AG09309 (cell line): ENCODE measurements at places on chromosomes 3 and 15.

DNA sequence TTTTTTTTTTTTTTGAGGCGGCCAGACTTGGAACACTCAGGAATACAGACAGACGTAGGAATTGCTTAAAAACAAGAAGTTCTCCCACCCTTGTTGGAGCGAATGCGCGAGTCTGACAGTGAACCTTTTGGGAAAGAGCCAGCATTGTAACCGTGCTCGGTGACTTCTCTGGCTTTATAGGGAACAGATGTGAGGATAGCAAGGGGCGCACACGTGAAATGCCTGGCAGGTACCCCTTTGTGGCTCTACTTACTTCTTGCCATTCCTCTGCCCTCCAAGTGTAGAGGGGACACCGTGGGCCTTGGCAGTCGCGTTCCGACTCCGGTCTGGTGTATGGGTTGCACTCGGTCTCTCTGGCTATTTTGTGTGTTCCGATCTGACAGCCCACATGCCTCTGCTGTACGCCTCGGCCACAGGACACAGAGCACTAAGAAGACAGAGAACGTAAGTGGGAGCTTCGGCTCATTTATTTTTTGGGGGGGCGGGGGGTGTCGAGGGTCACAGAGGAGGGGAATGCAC, 126.4 kb downstream of the ADAMTS9 start:
- DNase-seq = no peak

DNA sequence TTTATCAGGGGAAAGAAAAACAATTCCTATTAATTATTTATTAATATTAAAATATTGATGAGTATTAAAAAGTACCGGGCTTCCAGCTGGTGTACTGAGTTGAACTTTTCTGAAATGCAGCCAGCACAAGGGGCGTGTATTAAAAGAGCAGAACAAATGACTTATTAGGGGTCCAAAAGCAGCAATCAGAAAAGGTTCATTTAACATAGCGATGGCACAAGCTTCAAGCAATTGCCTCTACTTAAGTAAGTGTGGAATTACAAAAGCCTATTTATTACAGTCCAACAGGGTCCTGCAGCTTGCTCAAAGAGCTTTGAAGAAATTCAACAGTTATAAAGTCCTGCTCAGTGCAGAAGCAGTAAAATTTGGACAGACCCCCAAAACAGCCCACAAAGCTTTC, 285.6 kb downstream of the EPHA3 start:
- no peak for DNase-seq

DNA sequence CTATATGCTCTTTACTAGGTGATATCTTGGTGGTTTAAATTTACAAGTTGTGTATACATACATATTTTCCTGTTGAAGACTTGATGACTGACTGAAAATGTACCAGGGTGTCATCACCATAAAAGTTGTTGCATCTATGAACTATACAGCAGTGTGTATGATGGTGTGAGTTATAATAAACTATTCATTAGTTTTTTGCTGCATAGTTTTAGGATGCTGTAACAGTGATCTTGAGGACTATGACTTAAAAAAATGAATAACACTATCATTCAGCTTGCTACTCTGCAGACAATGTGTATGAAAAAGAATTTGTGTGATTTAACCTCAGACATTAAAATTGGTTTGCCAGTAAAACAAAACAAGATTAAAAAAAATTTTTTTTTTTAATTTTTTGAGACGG, 49.0 kb downstream of the UBE2E2 start:
- no peak for DNase-seq

GRCh38 chr3:169286992-169287391, 376.5 kb downstream of the MECOM start:
- no peak for DNase-seq

GRCh38 chr3:16994854-16995525, 110.2 kb downstream of the PLCL2 start:
- DNase-seq = no peak

DNA sequence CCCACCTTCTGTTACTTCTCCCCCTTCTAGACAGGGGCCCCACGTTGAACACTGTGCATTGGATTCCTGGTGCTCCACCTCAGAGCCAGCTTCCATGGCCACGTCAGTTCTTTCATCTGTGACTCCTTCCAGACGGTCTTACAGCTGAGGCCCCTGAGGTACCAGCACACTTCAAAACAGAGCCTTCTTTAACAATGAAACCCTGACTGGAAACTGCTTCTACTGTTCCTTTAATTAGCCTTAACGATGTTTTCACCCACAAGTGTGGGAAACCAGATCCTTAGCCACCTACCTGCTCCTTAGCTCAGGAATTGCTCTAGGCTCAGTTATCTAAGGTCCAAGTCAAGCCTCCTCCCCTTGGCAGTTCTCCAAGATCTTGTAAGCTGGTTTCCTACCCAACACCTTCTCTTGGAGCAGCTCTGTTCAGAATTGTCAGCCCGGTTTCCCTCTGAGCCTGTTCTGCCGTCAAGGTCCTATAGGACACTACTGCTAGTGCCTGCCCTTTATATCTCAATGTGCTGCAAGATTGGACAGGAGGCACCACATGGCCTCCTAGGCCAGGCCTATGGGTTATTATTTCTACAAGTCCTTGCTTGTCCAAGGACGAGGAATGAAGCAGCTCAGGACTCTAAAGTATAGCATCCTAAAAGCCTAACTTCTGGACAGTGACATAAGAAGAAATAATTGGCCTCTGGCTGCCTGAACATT, 80.7 kb downstream of the FMN1 start:
- DNase-seq = no peak

- DNase-seq = no peak
Observed at GRCh38 chr3:181464033-181464694, 247.6 kb upstream of the SOX2 start.

- no peak for DNase-seq
Observed at GRCh38 chr3:13143381-13144004, 70.3 kb upstream of the IQSEC1 start.

- DNase-seq = no peak
Observed at GRCh38 chr3:129593595-129594339, 12.7 kb downstream of the PLXND1 start.

- peak; percentile 46 for DNase-seq
Observed at GRCh38 chr3:174016186-174016585, 618.6 kb downstream of the NLGN1 start.

DNA sequence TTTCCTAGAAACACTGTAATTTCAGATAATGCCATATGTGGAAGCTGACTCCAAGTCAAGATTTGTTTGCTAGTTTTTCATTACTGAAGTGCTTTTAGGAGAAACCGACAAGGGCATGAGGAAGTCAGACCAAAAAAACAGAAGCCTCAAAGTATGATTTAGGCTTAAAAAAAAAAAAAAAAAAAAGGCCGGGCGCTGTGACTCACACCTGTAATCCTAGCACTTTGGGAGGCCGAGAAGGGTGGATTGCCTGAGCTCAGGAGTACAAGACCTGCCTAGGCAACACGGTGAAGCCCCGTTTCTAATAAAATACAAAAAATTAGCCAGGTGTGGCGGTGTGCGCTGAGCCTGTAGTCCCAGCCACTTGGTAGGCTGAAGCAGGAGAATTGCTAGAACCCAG, 11.6 kb downstream of the RPL15 start:
- no peak for DNase-seq

DNA sequence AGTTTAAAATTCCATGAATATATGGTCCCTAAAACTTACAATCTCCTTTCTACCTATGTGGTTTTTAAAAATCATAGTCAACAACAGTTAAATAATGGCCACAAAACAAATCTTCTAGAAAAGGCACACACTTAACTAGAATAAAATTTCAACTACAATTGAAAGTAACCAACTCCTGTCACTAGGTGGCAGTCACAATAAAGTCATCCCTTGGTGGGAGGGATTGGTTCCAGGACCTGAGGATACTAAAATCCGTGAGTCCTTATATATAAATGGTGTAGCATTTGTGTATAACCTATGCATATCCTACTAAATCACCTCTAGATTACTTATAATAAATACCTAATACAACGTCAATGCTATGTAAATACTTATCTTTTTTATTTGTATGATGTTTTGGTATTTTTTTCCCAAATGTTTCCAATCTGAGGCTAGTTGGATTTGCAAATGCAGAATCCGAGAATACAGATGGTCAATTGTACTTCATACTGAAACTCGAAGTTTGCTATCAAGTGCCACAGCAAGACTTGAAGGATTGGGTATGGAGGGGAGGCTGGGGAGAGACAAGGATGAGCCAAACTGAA, 172.6 kb downstream of the FMN1 start:
- peak; percentile 14 for DNase-seq

GRCh38 chr3:49906073-49906743, 2.5 kb upstream of the MST1R start:
- DNase-seq = no peak

DNA sequence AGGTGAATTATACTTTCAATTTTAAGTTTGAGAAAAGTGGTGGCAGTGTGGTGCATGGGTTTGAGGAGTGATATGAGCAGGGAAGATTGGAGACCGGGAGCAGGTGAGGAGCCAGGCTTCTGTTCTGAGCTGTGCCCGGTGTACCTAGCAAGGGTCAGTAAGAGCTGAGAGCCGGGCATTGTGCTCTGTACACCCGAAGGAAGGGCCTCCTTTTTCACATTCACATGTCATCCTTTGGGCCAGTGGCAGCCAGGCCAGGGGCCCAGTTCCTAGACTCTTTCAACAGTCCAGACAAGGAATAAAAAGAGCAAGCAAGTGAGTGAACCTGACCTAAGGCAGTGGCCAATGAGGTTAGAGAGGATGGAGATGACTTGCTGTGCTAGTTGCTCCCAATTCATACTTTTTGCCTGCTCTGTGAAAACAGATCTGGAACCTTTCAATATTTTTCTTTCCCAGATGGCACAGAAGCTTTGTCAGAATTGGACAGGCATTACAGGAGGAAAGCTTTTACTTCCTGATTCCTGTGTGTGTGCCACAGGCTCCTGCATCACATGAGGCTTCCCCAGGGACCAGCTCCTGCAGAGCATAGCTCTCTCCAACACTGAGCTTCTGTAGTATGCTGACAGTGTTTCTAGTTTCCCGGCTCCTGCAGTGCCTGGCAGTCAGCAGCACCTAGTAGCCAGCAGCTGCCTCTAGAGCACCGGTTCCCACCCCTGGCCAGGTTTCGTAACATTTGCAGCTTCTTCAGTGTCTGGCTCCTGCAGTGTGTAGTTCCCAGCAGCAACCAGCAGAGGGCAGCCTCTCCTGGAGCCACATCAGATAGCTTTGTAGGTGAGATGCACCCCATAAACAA, 5.3 kb upstream of the TRA2B start:
- peak; percentile 43 for DNase-seq

DNA sequence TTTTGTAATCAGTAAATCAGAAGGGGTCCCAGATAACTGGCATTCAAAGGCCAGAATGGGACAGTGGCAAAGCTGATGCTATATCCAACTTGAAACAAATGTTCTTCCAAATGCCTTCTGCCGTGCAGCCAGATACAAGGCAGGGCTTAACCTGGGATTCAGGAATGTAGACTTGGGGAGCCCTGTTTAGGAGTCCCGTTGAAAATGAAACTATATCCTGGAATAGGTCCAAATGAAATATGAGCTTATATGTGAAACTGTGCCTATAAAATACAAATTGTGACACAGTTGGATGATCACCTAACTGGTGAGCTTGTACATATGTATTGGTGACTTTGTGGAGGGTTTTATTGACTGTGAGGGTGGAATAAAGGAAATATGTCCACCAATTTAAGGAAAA, 28.7 kb downstream of the FRMD4B start:
- DNase-seq = no peak

DNA sequence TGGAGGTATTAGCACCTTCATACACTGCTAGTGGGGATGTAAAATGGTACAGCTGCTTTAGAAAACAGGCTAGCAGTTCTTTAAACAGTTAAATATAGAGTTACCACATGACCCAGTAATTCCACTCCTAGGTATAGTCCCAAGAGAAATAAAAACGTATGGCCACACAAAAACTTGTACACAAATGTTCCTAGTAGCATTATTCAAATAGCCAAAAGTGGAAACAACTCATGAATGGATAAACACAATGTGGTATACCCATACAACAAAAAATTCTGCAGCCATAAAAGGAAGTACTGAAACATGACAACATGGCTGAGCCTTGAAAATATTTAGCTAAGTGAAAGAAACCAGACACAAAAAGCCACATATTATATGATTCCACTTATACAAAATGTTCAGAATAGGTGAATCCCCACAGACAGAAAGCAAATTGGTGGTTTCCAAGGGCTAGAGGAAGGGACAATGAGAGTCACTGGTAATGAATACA, 40.8 kb upstream of the KLF13 start:
- DNase-seq = no peak

DNA sequence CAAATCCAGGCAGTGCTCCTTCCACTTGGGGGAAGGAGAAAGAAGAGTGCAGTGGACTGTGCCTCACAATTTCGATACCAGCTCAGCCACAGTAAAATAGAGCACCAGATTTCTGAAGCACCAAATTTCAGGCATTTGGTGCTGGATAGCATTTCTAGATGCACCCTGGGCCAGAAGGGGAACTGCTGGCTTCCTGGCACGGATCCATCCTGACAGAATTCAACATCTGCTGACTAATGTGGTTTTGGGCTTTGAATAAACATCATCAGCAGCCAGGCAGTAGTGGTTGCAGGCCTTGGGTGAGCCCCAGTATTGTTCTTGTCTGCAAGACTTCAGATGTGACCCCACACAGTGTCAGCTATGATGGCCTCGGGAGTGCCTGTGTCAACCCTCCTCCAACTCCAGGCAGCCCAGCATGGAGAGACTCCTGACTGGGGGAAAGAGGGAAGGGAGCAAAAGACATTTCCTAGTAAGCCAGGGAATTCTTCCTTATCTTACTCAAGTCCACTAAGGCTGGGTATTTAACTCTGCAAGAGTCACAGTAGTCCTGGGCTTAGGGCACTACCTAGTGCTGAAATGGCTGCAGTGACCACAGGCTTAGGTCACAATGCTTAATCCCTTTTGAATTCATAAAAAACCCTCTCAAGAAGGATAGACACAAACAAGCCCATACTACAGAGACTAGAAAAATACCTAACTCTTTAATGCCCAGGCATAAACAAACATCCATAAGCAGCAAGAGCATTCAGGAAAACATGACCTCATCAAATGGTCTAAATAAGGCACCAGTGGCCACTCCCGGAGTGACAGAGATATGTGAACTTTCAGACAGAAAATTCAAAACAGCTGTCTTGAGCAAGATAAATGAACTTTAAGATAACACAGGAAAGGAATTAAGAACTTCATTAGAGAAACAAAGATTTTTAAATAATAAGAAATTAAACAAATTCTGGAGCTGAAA, 74.7 kb downstream of the SPATA16 start:
- DNase-seq = no peak

DNA sequence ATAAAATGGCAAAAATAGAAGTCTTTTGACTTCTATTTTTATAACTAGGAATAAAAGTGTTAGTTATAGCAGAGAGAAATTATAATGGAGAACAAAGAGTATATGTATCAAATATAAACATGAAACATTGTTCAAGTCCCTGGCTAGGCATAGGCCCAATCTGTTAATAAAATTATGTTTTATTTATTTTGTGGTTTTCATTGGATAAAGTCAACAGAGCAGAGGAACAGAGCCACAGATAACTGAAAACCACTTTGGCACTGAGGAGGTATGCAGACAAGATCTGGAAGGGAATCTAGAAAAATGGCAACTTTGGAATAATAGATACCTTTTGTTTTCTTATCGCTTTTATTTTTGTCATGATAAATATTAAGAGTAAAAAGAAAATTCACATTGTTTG, 50.4 kb upstream of the ICE2 start:
- DNase-seq = no peak

GRCh38 chr3:16106050-16106449, 68.4 kb upstream of the GALNT15 start:
- DNase-seq = no peak

- no peak for DNase-seq
Observed at GRCh38 chr3:186932281-186933181, 2.2 kb downstream of the ST6GAL1 start.

GRCh38 chr3:165463531-165463930, 267.3 kb upstream of the SLITRK3 start:
- DNase-seq = no peak

- no peak for DNase-seq
Observed at GRCh38 chr3:150847433-150847832, 57.8 kb downstream of the MINDY4B start.
